ENCODE measurements at places on chromosomes 6 and 20.

GRCh38 chr6:38034274-38034914, 214.9 kb downstream of the ZFAND3 start:
- DNase-seq, result no peak

DNA sequence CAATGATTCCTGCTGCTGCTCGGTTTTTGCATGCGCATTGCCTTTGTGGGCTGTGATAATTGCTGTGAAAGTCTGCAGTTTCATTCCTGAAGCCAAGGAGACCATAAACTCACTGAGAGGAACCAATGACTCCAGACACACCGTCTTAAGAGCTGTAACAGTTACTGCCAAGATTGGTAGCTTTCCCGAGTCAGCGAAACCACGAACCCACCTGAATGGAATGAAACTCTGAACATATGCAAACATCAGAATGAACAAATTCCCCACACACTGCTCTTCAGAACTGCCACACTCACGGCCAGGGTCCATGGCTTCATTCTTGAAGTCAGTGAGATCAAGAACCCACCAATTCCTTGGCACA, 37.7 kb downstream of the TRIM27 start:
- no peak for DNase-seq

DNA sequence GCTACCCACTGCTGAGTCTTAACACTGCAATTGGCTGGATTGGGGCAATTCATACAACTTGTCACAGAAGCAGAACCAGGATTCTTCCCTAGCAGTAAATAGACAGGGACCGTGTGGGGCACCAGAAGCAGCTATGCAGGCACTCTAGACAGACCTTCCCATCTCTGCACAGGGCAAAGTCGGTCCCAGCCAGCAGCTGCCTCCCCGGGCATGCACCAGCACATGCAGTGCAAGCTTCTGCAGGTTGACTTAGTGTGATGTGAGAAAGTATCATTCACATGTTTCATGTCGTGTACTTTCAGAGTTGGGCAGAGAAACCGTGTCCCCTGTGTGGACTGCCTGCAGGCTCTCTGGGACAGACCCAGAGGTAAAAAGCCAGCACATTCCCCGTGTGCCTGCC, 98.0 kb upstream of the FOXA2 start:
- no peak for DNase-seq

GRCh38 chr6:88914895-88915598, 48.4 kb downstream of the RNGTT start:
- DNase-seq, result no peak

- no peak for DNase-seq
These were observed 26.0 kb downstream of the PTGIS start for GRCh38 chr20:49541733-49542513.

DNA sequence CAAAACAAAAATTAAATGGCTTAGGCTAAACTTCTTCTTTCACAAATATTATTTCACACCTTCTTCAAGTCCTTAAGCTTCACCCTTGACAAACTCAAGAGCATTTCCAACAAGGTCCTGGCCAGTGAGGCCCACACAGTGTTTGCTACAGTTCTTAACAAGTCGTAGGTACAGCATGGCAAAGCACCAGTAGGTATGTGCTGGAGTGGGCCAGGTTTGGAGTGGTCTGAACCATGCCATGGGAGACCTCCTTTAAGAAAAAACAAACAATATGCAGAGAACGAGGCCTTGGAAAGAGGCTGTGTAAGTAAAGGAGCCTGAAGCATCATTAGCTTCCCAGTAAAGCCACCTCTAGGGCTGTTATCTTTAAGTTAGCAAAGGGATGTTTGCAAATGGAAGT, 154.3 kb upstream of the SNX9 start:
- DNase-seq, result no peak

DNA sequence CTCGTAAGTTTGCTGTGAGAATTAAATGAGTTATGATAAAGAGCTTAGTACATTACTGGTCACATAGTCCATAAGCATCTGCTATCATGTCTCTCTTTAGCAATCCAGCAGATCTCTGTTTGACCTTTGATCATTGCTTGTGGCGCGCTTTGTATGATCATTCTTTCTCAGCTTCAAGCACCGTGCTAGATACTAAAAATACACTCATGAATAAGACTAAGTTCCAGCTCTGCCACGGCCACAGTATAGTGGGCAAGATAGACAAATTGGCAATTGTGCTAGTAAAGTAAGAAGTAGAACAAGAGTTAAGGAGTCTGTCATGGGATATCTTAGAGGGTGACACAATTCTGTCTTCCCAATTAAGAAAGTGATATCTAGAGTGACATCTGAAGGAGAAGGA, 75.2 kb upstream of the ADGRF1 start:
- DNase-seq, result no peak

- no peak for DNase-seq
These were observed 22.4 kb upstream of the TMEM217 start for GRCh38 chr6:37280162-37280887.

DNA sequence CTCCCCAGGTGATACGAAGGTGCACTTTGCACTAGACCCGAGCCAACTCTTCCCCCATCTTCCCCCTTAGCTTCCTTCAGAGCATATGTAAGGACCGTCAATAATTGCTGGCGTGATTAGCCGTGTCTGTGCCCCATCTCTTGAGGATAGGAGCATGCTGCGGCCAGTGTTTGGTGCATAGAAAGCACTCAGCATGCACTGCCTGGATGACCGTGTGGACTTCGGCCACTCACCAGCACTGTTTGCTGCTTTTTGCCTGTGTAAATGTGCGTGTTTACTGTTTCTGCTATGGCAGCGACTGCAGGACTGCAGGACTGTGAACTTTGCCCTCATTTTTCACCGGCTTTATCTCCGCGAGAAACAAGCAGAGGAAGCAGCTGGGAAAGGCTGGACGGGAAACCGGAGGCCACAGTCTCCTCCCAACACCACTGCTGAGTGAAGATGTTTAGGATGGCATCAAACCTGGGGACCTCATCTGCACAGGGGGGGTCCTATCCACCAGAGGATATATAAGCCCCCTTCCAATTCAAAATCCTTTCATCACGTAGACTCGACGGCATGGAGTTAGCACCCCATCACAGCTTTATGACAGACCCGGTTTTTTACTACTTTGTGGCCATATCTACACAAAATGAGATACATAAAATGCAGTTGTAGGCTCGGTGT, 150.6 kb upstream of the AFDN start:
- no peak for DNase-seq

GRCh38 chr6:130980310-130981032, 82.6 kb downstream of the EPB41L2 start:
- DNase-seq, result no peak

GRCh38 chr20:9323622-9324021, 190.8 kb upstream of the LAMP5 start:
- DNase-seq, result no peak

GRCh38 chr6:159933077-159933476, 35.8 kb upstream of the IGF2R start:
- DNase-seq, result no peak

GRCh38 chr6:85285114-85285513, 164.8 kb upstream of the NT5E start:
- no peak for DNase-seq

- no peak for DNase-seq
These were observed 150.7 kb upstream of the BTBD3 start for GRCh38 chr20:11766961-11767360.

DNA sequence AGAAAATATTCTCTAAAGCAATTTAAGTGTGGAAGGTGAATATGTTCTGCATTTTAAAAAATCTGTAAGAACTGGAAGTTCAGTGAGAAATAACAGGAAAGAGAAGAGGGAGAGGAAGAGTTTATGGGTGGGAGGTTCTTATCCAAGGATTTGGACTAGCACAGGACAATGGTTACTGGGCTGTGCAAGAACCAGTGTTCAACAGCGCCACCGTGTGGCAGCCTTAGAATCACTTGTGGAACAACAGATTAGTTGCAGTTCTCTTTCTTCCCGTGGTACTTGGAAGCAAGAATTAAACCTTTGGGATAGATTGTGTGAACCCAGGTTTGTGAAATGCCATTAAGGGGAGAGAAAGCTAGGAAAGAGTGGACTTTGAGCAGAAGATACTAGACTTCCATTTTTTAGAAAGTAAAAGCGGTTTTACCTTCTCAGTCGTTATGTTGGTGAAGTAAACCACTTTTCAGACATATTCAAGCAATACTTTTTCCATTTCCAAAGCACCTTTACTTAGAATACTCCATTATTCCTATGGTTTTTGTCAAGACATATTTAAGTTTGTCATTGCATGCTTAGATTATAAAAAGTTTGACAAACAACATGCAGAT, 436.7 kb downstream of the RNF144B start:
- no peak for DNase-seq

DNA sequence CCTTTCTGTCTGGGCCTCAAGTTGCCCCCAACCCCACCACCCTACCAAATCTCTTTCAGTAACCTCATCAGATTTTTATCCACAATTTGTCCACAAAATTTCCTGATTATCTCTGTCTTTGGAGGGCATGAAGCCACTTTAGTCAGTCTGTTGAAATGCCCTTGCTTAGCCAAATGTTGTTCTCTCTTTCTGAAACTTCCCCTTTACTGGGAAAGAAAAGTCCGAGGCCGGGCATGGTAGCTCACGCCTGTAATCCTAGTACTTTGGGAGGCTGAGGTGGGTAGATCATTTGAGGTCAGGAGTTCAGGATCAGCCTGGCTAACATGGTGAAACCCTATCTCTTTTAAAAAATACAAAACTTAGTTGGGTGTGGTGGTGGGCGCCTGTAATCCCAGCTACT, 33.8 kb downstream of the TOMM6 start:
- DNase-seq, result no peak

DNA sequence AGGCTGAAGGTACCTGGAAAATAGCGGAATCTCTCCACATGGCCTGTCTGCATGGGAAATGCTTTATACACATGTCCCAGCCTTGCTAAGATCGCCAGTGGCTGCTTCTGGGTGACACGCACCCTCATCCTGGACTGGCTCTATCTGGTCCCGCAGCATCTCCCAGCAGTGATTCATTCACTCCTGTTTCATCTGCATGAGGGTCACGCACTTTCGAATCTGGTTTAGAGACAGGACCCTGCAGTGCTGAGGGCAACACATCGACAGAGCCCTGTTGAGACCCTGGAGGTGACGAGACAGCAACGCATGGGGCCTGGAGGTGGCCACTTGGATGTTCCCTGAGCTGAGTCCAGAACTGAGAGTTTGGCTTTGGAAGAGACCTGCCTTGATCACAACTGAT, 136.5 kb downstream of the SMOC2 start:
- DNase-seq, result no peak

GRCh38 chr20:10074513-10074912, 39.7 kb downstream of the ANKEF1 start:
- DNase-seq, result no peak

DNA sequence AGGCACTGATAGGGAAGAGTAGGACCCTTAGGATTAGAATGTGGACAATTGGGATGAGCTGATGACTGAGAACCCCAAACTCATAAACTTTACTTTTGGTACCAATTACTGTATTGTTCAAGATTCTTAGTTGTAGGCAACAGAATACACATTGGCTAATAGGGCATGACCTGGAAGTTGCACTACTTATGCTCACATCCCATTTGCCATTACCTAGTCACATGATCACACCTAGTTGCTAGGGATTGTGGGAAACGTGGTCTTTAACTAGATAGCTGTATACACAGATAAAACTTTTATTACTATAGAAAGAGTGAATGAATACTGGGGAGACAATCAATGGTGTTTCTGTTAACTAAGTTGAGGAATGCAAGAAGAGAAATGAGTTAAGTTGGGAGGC, 113.4 kb upstream of the AKIRIN2 start:
- no peak for DNase-seq

GRCh38 chr6:107408714-107409113, 50.6 kb downstream of the PDSS2 start:
- no peak for DNase-seq

- DNase-seq, result peak; percentile 5
These were observed at the start of gene UTRN for GRCh38 chr6:144284783-144285547. TSS of gene UTRN (plus strand) at chr6:144285335. CDS start at chr6:144291829, 6,494 bp downstream.

- DNase-seq, result no peak
These were observed 11.0 kb upstream of the LOC128125822 start for GRCh38 chr6:63561288-63561687.

- no peak for DNase-seq
These were observed 31.1 kb downstream of the RALY start for GRCh38 chr20:34024723-34025351.

DNA sequence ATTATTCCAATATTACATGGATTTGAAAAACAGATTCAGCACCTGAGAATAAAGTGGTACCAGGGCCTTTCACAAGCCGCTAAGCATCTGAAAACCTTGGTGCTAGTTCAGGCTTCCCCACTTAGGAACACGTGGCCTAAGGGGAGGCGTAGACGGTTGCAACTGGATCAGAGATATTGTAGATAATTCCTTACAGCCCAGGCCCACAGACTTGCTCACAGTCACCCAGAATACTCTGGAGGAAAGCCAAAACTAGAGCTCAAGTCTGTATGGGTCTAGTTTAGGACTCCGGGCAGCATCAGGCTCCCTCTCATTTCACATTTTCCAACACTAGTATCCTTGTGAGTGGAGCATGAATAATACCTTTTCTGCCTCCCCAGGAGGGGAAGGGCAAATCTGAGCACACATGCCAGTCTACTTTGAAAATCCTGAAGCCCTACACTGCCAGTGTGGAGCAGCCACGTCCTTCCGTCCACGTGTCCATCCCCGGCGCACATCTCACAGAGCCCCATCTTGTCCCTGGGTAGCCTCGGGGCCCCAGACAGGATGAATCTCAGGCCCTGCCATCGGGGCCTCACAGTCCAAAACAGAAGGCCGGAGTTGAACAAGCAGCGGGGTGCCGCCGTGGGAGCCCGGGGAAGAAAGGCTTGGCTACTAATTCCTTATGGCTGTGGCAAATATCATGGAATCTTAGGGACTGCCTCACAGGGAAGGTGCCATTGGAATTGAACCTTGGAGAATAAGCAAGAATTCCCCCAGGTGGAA, 299.3 kb downstream of the NRN1 start:
- DNase-seq, result no peak

- DNase-seq, result no peak
These were observed 4.5 kb downstream of the LY6G5C start for GRCh38 chr6:31676322-31676903.

- DNase-seq, result no peak
These were observed 11.0 kb upstream of the HINT3 start for GRCh38 chr6:125945378-125946141.
